ENCODE measurements at places on chromosomes 1 and 21.

GRCh38 chr1:201307760-201308499 is 24.6 kb downstream of the PKP1 start:
- peak; percentile 53 for DNase-seq

- DNase-seq: no peak
These were observed 41.4 kb downstream of the MRPL37 start for GRCh38 chr1:54241364-54241763.

DNA sequence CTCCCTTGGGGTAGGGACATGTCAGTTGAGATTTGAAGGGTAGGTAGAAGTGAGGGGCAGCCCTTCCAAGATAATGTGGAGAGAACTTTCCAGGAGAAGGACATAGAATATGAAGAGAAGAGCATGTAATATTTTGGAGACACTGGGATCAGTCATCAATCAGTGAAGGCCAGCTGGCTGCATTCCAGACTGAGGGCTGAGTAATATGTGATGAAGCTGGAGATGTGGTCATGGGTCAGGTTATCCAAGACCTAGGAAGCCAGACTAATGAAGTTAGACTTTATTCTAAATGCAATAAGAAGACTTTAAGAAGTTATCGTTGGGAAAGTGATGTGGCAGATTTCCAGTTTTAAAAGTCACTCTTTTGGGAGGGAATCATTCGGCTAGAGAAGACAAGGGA is 262.0 kb downstream of the HMCN1 start:
- no peak for DNase-seq

DNA sequence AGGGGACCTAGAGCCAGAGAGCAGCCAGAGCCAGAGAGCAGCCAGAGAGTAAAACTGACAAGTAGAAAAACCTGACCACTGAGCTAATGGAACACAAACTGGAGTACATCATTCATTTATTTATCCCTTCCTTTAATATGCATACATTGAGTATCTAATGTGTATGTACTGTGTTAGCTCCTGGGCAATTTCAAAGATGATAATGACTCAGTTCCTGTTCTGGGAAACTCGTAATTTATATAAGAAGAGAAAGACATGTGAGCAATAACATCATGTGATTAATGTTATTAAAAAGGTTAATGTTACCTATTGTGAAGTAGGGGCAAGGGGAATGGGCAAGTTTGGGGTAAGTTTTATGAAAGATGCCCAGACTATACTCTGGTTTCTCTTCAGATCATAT is 199.9 kb downstream of the TNR start:
- no peak for DNase-seq

DNA sequence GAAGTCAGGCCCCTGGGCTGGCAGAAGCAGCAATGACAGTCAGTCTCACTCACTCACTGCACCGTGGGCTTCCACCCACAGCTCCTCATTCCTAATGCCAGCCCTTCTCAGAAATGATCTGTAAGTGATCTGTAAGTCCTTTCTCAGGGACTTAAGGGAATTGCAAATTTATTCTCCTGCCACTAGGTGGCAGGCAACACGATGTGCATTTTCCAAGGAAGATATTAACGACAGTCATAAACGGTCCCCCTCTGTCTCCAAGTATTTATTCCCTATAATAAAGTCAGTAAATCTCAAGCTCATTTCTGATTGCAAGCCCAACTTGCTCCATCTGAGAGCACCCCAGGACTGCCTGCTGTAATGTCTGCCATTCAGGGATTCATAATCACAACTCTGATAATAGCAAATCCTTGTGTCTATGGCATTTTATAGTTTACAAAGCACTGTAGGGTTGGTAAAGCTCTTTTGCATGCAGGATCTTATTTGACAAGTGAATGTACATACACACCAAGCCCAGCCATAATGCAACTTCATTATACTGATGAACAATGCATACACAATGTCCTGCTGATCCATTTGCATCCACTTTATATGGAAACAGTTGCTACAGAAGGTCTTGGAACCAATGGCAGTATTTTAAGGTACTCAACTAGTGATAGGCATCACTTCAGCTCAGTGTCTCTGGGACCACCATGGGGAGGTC is 380.5 kb upstream of the CAMK1G start:
- DNase-seq: no peak

All from ureter (tissue), 1 donor.